ENCODE measurements at places on chromosomes 11 and 22. TPM values are rescaled to one million over a fixed set of nuclear protein-coding genes. Genes with fewer than 3 reads are reported as not detected.

CCDC134 gene
- polyA plus RNA-seq = 7.7 TPM

NXPE1 gene
- polyA plus RNA-seq = not detected

DGCR6 gene
- polyA plus RNA-seq = 1.7 TPM

TYMP gene
- polyA plus RNA-seq = 0.83 TPM

TRIM49 gene
- polyA plus RNA-seq = not detected

DSCAML1 gene
- polyA plus RNA-seq = 0.24 TPM

C2CD3 gene
- 11.0 TPM for polyA plus RNA-seq

OR52A1 gene
- polyA plus RNA-seq = 5.9 TPM

MTA2 gene
- polyA plus RNA-seq = 32.2 TPM

OR51B4 gene
- polyA plus RNA-seq = not detected

CYTH4 gene
- 0.09 TPM for polyA plus RNA-seq

RBMXL2 gene
- not detected for polyA plus RNA-seq

C1QTNF4 gene
- polyA plus RNA-seq = 3.9 TPM

SAA4 gene
- not detected for polyA plus RNA-seq

OR51E1 gene
- not detected for polyA plus RNA-seq

OR10S1 gene
- not detected for polyA plus RNA-seq

RIBC2 gene
- 0.79 TPM for polyA plus RNA-seq

TSG101 gene
- 138 TPM for polyA plus RNA-seq

RASSF10 gene
- 0.99 TPM for polyA plus RNA-seq

OR51F2 gene
- polyA plus RNA-seq = 0.15 TPM

FGF3 gene
- polyA plus RNA-seq = 0.19 TPM

MRGPRX3 gene
- polyA plus RNA-seq = not detected

PKNOX2 gene
- 2.5 TPM for polyA plus RNA-seq

DDTL gene
- polyA plus RNA-seq = 2.2 TPM

NXPE4 gene
- polyA plus RNA-seq = not detected

CRYBB2 gene
- polyA plus RNA-seq = 0.31 TPM

MYRF gene
- polyA plus RNA-seq = 6.1 TPM

FXYD6 gene
- polyA plus RNA-seq = 151 TPM

VPREB1 gene
- not detected for polyA plus RNA-seq

MMP12 gene
- not detected for polyA plus RNA-seq

OR56A1 gene
- polyA plus RNA-seq = 0.20 TPM

SMTNL1 gene
- 0.13 TPM for polyA plus RNA-seq

PHF21B gene
- 24.7 TPM for polyA plus RNA-seq

All from H1 (cell line).